Upper lobe of right lung (tissue), 1 donor: ENCODE measurements at places on chromosomes 4 and X.

- no peak for DNase-seq
Measured at GRCh38 chr4:105951198-105951597, 55.9 kb downstream of the NPNT start.

- DNase-seq = no peak
Measured at GRCh38 chr4:108051343-108051742, 61.7 kb downstream of the HADH start.

DNA sequence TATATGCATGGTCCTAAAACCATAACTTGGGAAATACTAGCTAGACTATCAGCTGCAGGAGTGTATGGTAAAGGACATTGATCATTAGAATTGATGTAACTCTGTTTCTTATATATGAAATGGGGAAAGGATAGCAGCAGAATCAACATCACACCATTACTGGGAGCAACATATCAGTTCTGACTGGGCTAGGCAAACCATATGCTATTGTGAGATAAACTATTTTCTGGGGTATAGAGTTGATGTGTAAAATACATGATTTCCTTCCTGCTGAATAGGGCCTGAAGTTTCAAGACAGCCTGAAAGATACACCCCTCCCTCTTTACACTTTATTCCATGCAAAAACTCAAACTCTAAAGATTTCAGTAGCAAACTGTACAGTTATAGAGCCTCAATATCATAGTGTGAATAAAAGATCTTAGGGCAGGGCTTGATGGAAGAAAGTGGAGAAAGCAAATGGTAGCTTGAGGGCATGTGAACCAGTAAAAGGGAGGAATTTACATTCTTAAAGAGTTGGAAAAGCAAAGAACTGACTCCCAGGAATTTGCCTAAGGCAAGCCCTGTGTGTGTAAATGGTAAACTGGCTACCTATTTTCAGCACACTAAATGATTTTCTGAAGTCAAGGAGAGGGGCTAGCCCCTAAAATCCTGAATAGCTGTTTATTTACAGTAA is 404.1 kb downstream of the MAPK10 start:
- DNase-seq = no peak

- peak; percentile 67 for DNase-seq
Measured at GRCh38 chrX:66039944-66040343, at the start of gene VSIG4. Gene VSIG4 (minus strand): TSS chrX:66040080. CDS start chrX:66039998, 82 bp downstream.

DNA sequence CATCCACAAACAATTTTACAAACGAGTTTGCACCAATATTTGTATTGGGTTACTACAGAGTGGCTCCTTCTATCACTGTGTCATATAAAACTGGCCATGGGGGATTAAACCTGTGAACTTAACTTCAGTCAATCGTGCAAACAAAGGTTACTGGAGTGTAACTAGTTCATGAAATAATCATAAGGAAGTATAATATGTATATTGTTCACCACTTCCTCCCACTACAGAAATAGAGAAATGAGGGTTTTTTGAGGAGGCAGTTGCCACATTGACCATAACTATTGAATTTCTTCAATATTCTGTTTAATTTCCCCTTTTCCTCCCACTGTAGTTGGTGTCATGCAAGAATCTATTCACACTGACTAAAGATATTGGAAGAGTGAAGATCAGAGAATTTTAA is at the start of gene GPR82:
Gene GPR82, plus strand, starts transcription at position 356 of the 400 bp plus-strand sequence. CDS start 2,846 bp downstream, outside the sequence.
- no peak for DNase-seq

GRCh38 chrX:48569958-48570357 is 4.3 kb upstream of the RBM3 start:
- DNase-seq = no peak

- DNase-seq = no peak
Measured at GRCh38 chr4:181569553-181569952, 673.6 kb upstream of the TENM3 start.

DNA sequence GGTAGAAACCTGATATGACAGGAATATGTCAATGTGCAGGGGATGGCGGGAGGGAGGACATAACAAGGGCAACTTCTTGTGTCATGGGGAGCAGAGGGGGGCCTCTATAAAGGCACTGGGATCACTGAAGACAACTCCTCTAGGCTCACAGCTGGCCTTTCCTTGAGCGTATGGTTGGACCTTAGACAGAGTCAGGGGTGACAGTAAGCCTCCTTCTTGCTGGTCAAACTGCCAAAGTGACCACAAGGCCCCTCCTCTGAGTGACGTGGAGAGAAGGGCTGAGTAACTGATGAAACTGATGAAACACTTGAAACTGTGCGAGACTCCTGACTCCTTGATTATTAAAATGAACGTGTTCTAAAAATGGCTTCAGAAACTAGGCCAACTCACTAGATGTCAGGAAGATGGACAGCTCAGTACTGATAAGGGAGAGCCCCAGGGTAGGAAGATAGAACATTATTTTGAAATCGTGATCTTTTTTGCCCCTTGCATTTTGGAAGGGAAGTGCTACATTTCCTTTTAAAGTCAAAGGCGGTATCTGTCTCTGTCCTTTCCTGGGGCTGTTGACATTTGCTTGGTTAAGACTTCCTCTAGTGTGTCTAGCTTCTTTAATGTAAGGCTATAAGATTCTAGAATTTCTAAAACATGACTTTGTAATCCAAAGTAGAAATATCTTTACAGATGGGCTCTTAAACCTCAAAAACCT is 1.6 kb downstream of the RAB33A start:
- DNase-seq = no peak

- DNase-seq = no peak
Measured at GRCh38 chrX:5733501-5733900, 495.2 kb downstream of the NLGN4X start.

DNA sequence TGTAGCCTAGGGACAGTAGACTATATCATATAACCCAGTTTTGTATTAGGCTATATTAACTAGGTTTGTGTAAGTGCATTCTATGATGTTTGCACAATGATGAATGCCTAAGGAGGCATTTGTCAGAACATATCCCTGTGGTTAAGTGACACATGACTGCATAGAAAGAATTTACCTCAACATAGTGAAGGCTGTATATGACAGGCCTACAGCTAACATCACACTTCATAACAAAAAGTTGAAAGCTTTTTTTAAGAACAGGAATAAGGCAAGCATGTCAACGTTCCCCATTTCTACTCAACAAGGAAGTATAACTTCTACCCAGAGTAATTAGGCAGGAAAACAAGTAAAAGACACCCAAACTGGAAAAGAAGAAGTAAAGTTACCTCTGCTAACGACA is 165.9 kb upstream of the NDST4 start:
- no peak for DNase-seq

DNA sequence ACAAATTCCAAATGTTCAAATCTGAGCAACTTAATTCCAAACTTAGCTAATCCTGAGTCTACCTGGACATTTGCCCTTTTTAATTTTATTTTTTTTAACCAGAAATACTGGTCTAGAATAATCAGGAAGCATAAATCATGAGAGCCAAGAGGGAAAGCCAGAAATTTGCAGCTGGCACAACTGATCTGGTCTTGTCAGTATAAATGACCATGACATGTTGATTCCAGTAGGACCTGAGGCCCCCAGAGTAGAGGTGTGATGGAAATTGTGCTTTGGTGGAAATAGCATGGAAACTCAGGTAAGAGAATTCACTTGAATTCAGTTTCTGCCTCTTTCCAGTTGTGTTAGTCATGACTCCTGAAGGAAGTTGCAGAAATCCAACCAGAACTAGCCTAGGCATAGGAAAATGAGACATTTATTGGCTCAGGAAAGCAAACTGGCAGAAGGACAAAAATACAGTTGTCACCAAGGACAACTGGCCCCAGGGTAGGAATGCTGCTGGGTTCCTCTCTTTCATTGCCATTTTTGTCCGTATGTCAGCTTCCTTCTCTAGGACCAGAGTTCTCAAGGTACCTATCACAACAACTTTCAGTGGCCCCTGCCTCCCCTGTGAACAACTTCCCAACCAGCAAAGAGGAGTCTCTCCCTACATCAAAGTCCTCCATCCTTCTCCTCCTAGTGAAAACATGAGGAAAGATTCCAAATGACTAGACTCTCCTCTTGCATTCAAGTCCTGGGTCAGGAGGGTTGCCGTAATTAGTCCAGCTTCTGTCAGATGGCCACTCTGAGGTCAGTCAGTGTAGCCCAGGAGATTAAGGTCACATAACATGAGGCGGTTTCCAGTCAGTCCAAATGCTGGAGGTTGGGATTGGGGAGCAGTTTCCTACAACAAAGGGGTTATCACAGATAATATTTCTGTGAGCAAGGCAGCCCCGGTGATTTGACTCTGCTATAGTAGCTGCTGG is 29.3 kb upstream of the MYOZ2 start:
- DNase-seq = no peak

DNA sequence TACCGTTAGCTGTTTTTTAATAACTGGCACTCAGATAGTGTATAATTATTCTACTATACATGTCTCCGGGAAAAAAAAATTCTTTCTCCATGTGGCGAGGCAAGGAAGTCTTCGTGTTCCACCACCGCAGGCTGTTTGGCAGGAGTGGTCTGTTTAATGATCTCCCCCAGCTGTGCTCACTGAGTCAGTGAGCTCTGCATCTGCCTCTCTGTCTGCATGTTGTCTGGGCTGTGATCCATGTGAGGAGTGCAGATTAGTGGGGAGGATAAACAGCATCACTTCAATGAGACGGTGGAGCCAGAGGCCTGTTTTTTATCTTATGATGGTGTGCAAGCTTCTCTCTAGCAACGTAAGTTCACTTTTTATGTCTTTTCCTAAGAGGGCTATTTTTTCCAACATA is 69.8 kb downstream of the RPS3A start:
- DNase-seq = no peak

DNA sequence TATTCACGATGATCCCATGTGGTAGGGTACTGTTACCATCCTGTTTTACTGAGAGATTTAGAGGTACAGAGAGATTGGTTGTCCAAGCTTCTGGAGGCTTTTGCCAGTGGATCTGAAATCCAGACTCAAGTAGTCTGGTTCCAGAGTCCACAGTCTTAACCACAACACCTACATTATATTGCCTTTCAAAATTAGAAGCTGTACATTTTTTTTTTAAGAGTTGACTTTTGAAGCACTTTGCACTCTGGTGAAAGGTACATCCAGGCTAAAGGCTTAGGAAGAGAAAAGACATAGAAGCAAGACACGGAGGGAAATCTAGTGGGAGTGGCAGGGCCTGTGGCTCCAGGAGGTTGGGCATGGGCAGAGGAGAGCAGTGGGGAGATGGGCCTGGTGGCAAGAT is 122.1 kb downstream of the AFF1 start:
- DNase-seq = no peak

- DNase-seq = no peak
Measured at GRCh38 chrX:10120828-10121227, 35.9 kb upstream of the CLCN4 start.

GRCh38 chrX:154655786-154656185 is 2.4 kb upstream of the CTAG2 start:
- DNase-seq = no peak

GRCh38 chr4:119011607-119011988 is 122.9 kb downstream of the SYNPO2 start:
- no peak for DNase-seq

GRCh38 chrX:19443869-19444526 is 71.3 kb downstream of the MAP3K15 start:
- DNase-seq = no peak

DNA sequence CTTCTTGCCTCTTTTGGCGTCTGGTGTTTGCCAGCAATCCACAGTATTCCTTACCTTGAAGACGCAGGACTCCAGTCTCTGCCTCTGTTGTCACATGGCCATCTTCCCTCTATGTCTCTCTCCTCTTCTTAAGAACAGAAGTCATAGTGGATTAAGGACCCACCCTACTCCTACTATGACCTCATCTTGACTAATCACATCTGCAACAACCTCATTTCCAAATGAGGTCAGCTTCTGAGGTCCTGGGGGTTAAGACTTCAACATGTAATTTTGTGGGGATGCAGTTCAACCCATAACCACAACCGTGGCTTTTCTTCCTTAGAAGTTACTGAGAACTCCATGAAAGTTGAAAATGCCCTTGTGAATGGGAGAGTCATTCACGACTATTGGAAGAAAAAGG is 23.3 kb downstream of the TLR8 start:
- no peak for DNase-seq

- DNase-seq = no peak
Measured at GRCh38 chrX:134813697-134814096, 155.4 kb upstream of the PLAC1 start.

DNA sequence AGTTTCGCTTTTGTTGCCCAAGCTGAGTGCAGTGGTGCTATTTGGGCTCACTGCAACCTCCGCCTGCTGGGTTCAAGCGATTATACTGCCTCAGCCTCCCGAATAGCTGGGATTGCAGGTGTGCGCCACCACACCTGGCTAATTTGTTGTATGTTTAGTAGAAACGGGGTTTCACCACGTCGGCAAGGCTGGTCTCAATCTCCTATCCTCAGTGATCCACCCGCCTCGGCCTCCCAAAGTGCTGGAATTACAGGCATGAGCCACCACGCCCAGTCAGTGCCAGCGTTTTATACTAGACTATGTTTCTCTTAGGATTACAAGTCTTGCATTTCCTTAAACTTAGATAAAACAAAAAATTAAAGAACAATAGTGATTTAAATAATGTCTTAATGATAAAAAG is 13.0 kb downstream of the KLF3 start:
- no peak for DNase-seq

DNA sequence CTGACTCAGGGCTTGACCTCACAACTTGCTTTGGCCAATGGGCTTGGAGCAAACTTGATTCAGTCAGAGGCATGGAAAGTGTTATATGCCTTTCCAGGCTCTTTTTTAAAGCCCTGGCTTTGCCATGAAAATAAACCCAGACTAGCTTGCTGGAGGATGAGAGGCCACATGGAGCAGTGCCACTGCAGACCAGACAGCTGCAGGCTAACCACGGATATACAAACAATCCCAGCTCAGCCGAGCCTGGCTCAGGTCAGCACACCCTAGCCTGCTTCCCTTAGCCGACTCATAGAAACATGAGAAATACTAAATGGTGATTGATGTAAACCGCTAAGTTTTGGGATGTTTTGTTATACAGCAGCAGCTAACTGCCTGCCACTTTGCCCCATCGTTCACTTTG is 345.1 kb downstream of the ARHGAP10 start:
- no peak for DNase-seq

GRCh38 chrX:29145316-29145715 is 558.1 kb downstream of the IL1RAPL1 start:
- DNase-seq = no peak

DNA sequence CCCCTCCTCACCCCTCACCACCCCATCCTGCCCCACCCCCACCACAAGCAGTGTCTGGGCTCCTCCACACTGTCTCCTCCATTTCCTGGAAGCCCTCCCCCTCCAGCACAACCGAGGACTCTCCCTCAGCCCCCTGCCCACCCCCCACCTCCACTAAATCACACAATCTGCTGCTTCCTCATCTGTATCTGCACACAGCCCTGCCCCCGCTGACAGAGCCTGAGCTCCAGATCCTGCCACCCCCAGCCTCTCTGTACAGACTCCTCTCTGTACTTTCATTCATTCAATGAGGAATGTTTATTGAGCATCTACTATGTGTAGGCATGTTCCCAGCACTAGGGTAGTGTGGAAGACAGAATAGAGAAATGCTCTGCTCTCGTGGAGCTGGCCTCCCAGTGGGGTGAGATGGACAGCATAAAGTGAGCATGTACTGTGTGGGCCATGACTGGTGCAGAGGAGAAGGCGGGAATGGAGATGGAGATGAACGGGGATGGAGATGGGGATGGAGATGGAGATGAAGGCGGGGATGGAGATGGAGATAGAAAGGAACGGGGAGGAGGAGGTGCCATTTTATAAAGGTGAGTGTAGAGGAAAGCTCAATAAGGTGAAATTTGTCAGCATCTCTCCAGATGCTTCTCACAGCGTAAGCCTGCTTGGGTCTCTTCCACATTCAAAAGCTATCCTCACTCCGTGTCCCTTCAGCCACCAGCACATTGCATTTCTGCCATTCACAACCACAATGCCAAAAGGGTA is 2.5 kb upstream of the PPP2R2C start:
- DNase-seq = no peak
